Prostate gland (tissue), 2 donors: ENCODE measurements at places on chromosomes 2 and 18.

GRCh38 chr2:219576505-219577388 is 4.6 kb downstream of the INHA start:
- no peak for DNase-seq

- DNase-seq: no peak
These were observed 39.0 kb downstream of the CHN1 start for GRCh38 chr2:174965992-174966744.

GRCh38 chr2:42129947-42130346 is 39.2 kb upstream of the EML4 start:
- DNase-seq: no peak

DNA sequence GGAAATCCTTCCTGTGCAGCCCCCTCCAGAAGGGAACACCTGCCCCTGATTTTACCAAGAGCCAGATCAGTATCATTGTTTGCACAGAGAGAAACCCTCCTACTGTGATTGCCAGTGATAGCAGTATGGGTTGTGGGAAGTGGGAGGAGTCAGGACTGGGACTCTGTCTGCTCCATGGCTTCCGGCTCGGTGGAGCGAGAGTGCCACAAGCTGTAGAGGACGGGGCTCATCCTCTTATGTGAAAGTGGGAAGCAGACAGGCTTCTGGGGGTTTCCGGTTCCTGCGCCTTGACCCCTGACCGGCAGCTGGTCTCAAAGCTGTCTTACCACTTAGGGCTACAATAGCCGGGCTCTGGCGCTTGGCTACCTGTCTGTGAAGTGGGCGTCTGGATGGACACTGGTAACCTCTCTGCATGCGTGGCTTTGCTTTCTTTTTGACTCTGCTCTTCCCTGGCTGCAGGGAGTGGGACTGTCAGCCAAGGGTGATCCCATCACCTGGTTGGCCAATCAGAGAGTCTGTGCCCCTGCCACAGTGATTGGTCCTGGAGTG is 79.7 kb downstream of the BCL2L11 start:
- DNase-seq: no peak

GRCh38 chr2:98771721-98772524 is 41.0 kb upstream of the MGAT4A start:
- no peak for DNase-seq

GRCh38 chr2:127371037-127371436 is 16.7 kb downstream of the MAP3K2 start:
- DNase-seq: no peak

DNA sequence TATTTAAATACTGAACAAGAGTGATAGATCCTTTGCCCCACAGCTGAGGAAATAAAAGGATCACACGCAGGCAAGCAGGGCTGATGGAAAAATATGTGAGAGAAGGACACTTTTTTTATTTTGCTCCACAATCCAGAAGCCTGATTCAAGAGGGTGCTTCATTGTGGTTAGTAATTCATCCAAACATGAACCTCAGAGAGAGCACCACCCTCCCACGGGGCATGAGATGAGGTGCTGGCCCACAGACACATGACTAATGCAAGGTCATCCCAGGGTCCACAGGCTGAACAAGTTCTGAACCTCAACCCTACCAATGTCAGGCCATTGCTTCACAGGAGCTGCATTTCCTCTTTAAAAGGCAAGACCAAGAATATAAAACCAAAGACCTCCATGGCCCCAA is 239.6 kb downstream of the MREG start:
- no peak for DNase-seq

- no peak for DNase-seq
These were observed 225.4 kb upstream of the ID2 start for GRCh38 chr2:8456151-8457091.
